ENCODE measurements at places on chromosomes 5 and 9. TPM values are rescaled to one million over a fixed set of nuclear protein-coding genes. Genes with fewer than 3 reads are reported as not detected.

RNF183 gene
- total RNA-seq = not detected

RNF145 gene
- total RNA-seq = 53.2 TPM

PDE8B gene
- not detected for total RNA-seq

CER1 gene
- not detected for total RNA-seq

RIC1 gene
- 52.8 TPM for total RNA-seq

ANKRD18A gene
- total RNA-seq = not detected

PLPPR1 gene
- not detected for total RNA-seq

TMEM161B gene
- total RNA-seq = 17.1 TPM

FOXD4L5 gene
- 0.09 TPM for total RNA-seq

CKS2 gene
- total RNA-seq = 34.1 TPM

HTR1A gene
- total RNA-seq = not detected

PTBP3 gene
- 27.0 TPM for total RNA-seq

ALDH1B1 gene
- 62.5 TPM for total RNA-seq

IL5 gene
- not detected for total RNA-seq

TLX3 gene
- total RNA-seq = not detected

TEX53 gene
- total RNA-seq = not detected

KLHL3 gene
- total RNA-seq = 5.1 TPM

OMD gene
- not detected for total RNA-seq
